ENCODE measurements at places on chromosomes 16 and 17.
A peak's percentile ranks its signal among the peaks of the same experiment; 100 is the strongest.

- no peak for DNase-seq
These were observed 10.8 kb downstream of the IGFBP4 start for GRCh38 chr17:40453881-40454612.

- DNase-seq, result peak; percentile 54
These were observed 41.5 kb upstream of the CBFA2T3 start for GRCh38 chr16:89018282-89019158.

- no peak for DNase-seq
These were observed 101.7 kb downstream of the PLCG2 start for GRCh38 chr16:81880816-81881215.

- DNase-seq, result no peak
These were observed 252.4 kb downstream of the IRF8 start for GRCh38 chr16:86151239-86151851.

DNA sequence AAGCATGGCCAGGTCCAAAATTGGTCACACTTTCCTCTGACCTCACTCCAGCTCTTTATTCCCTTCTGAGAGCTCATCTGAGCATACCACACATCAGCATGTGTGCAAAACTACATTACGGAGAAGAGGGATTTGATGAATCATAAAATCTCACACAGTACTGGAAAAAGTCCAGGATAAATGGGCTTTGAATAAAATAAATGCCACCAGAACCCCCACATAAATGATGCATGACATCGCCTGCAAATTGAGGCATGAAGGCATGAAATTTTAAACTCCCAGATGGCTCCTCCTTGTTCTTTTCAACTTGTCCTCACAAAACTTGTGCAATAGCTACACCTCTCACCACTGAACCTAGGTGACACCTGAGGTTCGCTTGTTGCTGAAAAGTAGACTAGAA is 439.5 kb downstream of the CA10 start:
- no peak for DNase-seq

DNA sequence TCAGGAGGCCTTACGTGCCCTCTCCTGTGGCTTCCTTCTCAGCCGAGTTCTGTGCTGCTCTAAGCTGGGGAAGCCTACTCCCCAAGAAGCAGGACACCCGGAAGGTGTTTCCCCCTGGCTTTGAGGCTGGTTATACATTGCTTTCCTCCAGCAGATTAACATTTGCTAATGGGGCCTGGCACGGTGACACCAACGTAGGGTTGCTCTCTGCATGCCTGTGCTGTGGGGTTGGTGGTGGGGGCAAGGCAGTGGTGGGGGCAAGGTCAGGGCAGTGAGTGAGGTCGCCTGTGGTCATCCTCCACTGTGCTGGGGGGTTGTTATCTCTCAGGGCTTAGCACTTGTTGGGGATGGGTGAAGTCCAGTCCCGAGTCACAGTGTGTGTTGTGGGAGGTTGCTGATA is 4.2 kb downstream of the USP6 start:
- no peak for DNase-seq

DNA sequence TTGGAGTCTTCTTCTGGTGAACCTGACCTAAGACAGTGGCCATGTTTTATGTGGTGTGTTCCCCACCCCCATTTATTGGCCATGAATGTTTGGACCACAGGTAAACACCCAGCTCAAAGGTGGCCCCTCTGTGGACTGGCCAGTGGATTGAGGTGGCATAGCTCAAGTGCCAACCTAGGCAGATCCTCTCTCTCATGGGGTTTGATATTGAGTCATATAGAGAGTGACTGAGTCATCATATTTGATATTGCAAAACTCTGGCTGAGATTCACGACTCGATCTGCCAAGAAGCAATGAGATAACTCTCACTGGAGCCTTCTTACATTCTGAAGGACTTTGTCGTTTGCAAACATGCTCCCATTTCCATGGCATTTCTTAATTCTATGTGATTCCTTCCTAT is 10.5 kb upstream of the TEKT3 start:
- no peak for DNase-seq

GRCh38 chr17:32493571-32493970 is 6.8 kb downstream of the CDK5R1 start:
- no peak for DNase-seq

GRCh38 chr17:77424585-77425344 is 284.0 kb downstream of the SEC14L1 start:
- no peak for DNase-seq

- DNase-seq, result no peak
These were observed 1.4 kb upstream of the TTLL6 start for GRCh38 chr17:48818361-48818841.

GRCh38 chr16:80997139-80997798 is 9.4 kb downstream of the CMC2 start:
- DNase-seq, result no peak

- DNase-seq, result peak; percentile 91
These were observed at the start of gene POLG2 for GRCh38 chr17:64496786-64497564. POLG2 (minus strand) TSS chr17:64497054; CDS start chr17:64496968, 86 bp downstream.

- no peak for DNase-seq
These were observed 309.6 kb downstream of the KCNJ2 start for GRCh38 chr17:70478902-70479301.

DNA sequence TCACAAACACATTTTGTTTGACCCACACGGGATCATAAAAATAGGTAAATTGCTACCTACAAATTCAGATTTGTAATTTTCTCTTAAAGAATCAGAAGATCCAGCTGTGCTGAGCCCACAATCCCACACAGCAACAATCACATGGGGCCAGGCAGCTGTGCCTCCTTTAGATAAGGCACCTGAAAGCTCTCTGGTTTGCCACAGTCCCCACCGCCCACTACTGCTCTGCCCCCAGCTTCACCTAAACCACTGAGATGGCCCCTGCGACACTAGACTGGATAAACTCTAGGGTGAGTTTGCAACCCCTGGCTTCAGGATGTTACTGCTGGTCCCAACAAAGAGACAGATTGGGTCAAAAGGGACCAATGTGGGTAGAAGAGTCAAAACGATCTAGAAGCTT is 96.8 kb downstream of the GSG1L start:
- DNase-seq, result no peak

GRCh38 chr16:57867000-57867561 is 64.8 kb upstream of the KIFC3 start:
- DNase-seq, result no peak

DNA sequence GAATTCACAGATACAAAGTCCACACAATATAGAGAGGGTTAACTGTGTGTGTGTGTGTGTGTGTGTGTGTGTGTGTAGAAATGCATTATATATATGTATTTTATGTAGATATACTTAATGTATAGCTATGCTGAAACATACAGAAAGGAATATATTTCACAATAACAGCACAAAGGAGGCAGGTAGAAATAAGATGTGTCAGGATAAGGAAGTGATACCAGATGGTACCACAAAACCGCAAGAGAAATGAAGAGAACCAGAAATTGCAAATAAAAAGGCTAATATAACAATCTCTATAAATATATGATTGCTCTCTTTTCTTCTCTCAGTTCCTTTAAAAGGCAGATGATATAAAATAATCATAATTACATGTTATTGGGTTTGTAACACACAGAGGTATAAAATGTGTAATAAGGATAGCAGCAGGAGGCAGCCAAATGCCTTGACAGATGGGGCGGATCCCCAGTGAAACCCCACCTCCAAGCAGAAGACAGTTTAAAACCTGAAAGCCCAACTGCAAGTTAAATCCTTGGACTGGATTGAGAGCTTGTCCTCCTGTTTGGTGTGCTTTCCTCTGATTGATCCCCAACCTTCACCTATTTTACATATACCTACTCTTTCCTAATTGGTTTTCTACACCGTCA is 365.4 kb upstream of the C16orf82 start:
- no peak for DNase-seq

DNA sequence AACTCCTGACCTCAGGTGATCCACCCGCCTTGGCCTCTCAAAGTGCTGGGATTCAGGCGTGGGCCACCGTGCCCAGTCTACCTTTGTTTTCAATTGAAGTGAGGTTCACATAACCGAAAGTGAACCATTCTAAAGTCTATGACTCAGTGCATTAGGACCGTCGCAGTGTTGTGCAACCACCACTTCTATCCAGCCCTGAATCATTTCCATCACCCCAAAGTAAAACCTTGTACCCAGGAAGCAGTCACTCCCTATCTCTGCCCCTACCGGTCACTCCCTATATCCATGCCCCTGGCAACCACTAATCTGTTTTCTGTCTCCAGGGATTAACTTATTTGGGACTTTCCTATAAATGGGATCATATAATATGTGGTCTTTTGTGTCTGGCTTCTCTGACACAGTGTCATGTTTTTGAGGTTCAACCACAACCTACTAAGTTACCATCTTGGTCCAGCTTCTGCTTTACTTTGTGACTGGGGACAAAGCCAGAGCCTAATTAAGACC is 28.3 kb upstream of the CDC42EP4 start:
- no peak for DNase-seq

GRCh38 chr17:76500074-76500746 is 1.0 kb downstream of the RHBDF2 start:
- DNase-seq, result no peak

- no peak for DNase-seq
These were observed 9.6 kb downstream of the FTO start for GRCh38 chr16:53713403-53714204.

GRCh38 chr17:8828517-8828875 is 29.3 kb upstream of the MFSD6L start:
- DNase-seq, result no peak

DNA sequence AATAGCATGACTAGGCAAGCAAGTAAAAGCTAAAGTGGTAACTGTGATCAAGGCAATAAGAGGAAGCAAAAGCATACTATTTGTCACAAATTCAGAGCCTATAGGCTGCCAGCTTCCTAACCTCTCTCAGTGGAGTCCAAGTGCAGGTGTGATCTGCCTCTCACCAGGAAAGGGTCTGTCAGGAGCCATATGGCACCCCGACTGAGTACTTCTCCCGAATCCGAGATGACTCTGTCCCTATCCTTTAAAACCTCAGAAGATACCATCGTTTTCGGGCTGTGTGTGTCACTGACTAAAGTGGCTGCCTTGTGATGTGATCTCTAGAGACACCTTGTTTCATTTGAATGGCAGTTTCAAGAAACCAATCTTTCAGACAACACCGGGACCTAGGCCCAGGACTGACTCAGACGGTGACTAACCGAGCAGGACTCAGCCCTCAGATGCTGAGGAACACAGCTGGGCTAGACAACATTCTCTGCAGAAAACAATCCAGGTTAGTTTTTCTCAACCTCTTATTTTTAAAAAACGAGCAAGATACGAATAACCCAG is 63.6 kb downstream of the SMG6 start:
- no peak for DNase-seq

DNA sequence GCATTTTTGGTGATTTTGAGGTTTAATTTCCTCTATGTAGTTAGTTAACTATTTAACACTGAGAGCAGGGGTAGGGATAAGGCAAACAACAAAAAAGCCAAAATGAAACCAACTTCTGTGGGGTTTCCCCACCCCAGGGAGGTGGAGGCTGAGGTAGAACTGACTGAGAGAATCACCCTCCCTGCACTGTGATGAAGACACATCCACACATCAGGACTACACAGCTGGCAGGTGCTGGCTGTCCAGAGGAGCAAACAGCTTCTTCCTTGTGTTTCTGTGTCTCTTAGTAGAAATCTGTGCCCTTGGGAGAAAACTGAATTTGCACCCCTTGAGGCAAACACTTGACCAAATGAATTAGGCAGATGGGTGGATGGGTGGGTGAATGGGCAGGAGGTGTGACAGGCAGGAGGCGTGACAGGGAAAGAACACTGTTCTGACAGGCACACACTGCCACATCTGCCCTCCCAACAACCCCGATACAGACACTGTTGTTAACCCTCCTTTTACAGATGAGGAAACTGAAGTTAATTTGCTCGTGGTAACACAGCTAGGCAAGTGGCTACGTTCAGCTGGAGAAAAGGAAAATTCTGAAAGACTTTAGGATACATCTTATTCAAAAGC is 62.9 kb upstream of the AMZ2 start:
- DNase-seq, result no peak

- no peak for DNase-seq
These were observed 5.3 kb downstream of the CBX4 start for GRCh38 chr17:79833744-79834564.

- DNase-seq, result no peak
These were observed 263.5 kb upstream of the AXIN2 start for GRCh38 chr17:65824901-65825300.

GRCh38 chr16:7584561-7584960 is 251.9 kb downstream of the RBFOX1 start:
- peak; percentile 28 for DNase-seq
